ENCODE measurements at places on chromosomes 6 and 20.

DNA sequence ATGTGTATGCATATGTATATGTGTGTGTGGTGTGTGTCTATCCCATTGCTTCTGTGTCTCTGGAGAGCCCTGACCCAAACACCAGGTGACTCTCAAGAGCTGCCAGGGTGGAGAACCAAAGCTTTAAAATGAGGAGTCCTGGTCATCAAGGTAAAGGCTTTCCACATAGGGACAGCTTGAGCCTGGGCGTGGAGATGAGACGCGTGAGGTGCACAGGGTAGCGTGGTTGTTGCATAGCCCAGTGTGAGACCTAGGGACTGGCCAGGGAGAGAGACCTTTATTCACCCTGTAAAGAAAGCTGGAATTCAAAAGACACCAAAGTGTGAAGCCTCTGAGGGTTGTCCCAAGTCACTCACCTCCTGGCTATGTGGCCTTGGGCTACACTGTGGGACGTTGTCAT, 149.1 kb downstream of the SYCP2 start:
- no peak for DNase-seq

DNA sequence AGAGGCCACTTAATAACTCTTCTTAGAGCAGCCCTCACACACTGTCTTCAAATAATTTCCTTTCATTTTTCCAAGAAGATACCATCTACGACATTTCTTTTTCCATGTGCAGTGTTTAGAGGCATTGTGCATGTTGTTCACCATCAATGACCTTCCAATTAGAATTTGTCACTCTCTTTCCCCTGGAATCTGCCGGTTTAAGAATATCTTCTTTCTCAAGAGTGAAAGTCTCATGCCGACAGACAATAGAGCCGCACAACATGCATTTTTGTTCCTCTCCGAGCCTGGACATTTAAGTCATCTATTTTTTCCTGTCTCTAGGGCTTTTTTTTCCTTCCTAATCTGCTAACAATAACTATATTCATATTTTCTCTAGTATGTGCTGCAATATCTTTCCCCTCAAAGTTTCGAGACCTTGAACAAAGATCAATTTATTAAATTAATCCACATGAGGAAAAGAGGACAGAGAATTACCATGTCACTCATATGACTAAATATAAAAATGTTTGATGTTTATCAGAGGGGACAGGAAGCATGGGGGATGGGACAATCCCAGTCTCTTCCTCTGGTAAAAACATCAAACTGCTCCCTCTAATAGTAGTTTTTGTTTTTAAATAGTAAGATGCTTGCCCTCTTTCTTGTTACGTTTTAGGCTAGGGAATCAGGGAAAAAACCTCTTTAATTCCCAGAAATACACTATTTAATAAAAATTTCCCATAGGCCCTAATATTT, 893.4 kb downstream of the C6orf118 start:
- no peak for DNase-seq

GRCh38 chr20:1894471-1894950, 696 bp upstream of the SIRPA start:
- DNase-seq = peak; percentile 74

DNA sequence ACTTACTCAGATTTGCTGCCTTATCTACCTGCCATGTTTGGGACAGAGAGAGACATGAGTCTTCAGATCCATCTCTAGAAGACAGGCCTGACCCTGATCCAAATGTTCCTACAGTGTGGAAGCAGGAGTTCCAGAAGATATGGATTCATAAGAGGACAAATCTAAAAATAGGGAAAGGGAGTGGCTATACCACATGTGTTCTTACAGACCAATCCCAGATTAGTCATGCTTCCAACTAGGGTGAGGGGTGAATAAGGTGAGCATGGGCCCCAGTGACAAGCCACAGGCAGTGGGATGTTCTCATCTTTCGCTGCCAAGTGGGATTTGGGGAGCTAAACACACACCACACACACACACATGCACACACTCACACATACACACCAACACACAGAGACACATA, 670.7 kb upstream of the CITED2 start:
- DNase-seq = no peak

- DNase-seq = no peak
Measured at GRCh38 chr6:30007132-30007764, 53.8 kb upstream of the POLR1H start.

Data from M059J (cell line).